ENCODE measurements at places on chromosomes 11 and 22. TPM values are rescaled to one million over a fixed set of nuclear protein-coding genes. Genes with fewer than 3 reads are reported as not detected.

NFAM1 gene
- 28.0 TPM for total RNA-seq

CSNK1E gene
- 95.3 TPM for total RNA-seq

KLHDC7B gene
- total RNA-seq, result 0.29 TPM

NCAPD3 gene
- total RNA-seq, result 16.4 TPM

SHANK2 gene
- total RNA-seq, result 44.0 TPM

HEPHL1 gene
- total RNA-seq, result not detected

C11orf42 gene
- not detected for total RNA-seq

DAGLA gene
- 4.2 TPM for total RNA-seq

MAP6 gene
- total RNA-seq, result 6.6 TPM

C11orf16 gene
- total RNA-seq, result not detected

KCNE3 gene
- total RNA-seq, result 21.2 TPM

OR51B5 gene
- total RNA-seq, result 0.29 TPM

OPCML gene
- not detected for total RNA-seq

FIBIN gene
- 13.5 TPM for total RNA-seq

C1QTNF4 gene
- 0.21 TPM for total RNA-seq

SLC7A4 gene
- 3.0 TPM for total RNA-seq

TSKU gene
- total RNA-seq, result 12.7 TPM

BIRC3 gene
- total RNA-seq, result 14.0 TPM

VWCE gene
- 0.55 TPM for total RNA-seq

ZDHHC8 gene
- 63.0 TPM for total RNA-seq

Data from left lung (tissue), 14 donors.